ENCODE measurements at places on chromosomes 7 and 10.

DNA sequence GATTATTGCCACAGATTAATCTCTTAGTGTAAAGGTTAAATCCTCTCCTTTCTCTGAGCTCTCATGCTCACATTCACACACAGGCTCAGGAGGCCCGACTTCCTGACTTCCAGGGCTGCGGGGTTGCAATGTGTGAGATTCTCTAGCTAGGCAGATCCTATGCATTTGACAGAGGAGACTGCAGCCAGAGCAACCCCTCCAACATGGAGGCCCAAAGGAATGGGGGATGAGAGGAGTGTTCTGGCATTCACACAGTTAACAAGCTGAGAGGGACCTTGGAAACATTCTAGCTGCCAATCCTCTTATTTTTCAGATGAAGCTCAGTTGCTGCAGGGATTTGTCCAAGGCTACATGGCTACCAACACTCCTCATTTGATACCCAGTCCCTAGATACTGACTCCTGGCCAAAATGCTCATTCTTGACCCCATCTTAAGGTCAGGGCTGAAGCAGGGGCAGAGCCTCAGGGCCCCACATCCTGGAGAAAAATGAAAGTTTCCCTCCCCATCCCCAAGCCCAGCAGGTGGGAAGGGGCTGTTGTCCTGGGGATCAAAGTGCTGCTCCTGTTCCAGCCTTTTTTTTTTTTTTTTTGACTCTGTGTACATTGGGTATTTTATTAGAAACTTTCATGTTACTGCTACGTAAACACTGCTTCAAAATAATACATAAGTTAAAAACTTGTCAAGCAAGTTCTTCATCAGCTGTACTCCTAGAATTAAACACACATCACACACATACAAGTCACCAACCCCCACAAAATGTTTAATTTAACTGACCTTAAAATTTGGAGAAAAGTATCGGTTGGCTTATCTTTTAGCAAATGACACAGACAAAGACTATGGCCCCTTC is 325.6 kb downstream of the PLXNA4 start:
- DNase-seq: no peak

DNA sequence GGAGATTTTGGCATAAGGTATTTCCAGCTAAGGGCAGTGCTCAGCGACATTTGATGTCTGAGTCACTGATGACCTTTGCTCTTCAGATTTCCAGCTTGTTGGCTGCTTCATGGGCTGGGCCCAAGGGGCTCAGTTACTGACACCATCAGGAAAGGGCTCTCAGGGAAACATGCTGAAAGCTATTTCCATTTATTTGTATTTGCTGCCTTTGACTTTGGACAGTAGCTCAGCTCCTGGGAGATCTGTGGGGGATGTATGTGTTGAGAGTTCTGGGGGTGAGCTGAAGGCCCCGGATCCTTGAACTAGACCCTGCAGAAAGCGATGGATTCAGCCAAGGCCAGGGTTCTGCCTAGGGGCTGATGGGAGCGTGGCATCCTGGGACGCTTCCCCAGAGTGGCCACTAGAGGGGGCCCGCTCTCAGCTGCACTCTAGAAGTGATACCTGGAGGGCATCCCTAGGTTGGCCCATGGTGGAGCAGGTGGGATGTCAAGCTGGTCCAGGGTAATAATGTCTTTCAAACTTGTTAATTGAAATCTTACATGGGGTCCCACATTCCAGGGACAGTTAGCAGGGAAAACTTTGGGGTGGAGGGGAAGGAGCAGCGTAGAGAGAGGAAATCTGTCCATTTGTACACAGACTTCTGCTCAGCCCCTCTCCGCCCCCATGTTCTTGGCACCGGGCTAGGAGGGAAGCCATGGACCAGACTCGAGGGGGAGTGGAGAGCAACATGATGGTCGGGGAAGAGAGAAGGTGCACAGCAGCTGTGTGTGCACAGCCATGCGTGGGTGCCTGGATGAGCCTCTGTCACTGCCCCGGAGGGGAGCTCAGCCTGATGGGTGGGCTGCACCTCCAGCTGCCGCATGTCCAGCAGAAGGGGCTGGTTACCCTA is 3.0 kb upstream of the BTBD16 start:
- peak; percentile 74 for DNase-seq

GRCh38 chr7:137001478-137001877 is 133.0 kb downstream of the CHRM2 start:
- no peak for DNase-seq

DNA sequence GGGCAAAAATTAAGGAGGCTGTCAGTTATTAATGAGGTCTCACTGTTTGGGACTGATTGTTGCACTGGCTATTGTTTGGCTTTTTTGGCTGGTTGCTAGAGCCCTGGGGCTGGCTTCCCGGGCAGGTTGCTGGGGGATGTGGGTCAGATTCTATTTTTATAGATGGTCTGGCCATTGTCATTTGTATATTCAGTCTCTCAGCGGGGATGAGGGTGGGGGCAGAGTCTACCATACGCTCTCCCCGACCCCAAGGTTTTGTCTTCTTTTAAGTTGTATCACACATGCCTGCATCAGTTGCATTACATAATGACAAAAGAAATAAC is 84.3 kb upstream of the GRB10 start:
- no peak for DNase-seq

GRCh38 chr10:81157681-81158080 is 620.0 kb downstream of the SH2D4B start:
- DNase-seq: no peak

- no peak for DNase-seq
Observed at GRCh38 chr7:108322046-108322445, 134.2 kb downstream of the NRCAM start.

- no peak for DNase-seq
Observed at GRCh38 chr10:13110908-13111307, 10.9 kb downstream of the OPTN start.

DNA sequence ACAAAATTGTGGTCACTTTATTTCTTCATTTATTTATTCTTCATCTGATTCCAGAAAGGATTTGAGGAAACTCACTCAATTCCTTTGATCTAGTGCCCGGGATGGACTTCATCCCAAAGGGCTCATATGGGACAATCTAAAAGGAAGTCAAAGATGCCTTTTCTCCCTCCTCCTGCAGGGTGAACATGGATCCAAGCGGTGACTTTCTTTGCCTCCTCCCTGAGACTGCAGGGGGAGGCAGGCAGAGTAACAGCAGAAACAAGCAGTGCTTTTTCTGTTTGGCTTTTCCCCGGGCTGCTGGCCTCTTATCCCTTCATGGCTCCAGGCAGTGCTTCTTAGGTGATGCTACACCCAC is 10.0 kb upstream of the DNMBP start:
- peak; percentile 57 for DNase-seq

- no peak for DNase-seq
Observed at GRCh38 chr7:151571471-151571870, 51.8 kb upstream of the RHEB start.

GRCh38 chr7:132488634-132489302 is 87.5 kb downstream of the PLXNA4 start:
- DNase-seq: no peak
